Urinary bladder (tissue), 4 donors: ENCODE measurements at places on chromosomes 7 and 10. TPM values are rescaled to one million over a fixed set of nuclear protein-coding genes. Genes with fewer than 3 reads are reported as not detected.

- no peak for DNase-seq
These were observed 122.9 kb upstream of the KCTD7 start for GRCh38 chr7:66505531-66506451.

The CASP2 gene
- 22.0 TPM for total RNA-seq

DNA sequence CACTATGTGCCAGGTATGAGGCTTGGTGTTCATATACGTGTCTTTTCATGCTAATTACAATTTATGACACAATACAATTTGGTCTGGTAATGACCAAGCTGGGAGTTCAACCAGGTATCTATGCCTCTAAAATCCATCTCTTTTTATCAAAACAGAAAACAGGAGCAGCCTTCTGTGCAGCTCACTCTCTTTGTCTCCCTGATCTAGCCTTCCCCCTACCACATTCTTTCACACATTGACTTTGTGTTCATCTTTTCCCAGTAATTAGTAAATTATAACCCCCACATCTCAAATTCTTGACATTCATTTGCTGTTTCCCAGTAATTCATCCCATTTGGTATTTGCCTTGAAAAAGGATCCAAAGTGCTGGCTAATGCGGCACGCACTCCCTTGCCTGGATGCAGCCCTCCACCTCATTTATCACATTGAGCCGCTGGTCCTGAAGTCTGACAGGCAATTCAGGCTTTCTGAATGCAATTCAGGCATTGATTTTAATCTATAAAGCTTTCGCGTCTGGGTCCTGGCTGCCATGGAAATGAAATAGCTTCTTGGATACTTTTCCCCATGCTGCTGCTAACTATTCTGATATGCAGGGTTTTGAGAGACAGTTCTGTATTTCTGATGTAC is 112.5 kb upstream of the ANKRD1 start:
- DNase-seq, result no peak

The PDIA4 gene
- 92.8 TPM for total RNA-seq

DNA sequence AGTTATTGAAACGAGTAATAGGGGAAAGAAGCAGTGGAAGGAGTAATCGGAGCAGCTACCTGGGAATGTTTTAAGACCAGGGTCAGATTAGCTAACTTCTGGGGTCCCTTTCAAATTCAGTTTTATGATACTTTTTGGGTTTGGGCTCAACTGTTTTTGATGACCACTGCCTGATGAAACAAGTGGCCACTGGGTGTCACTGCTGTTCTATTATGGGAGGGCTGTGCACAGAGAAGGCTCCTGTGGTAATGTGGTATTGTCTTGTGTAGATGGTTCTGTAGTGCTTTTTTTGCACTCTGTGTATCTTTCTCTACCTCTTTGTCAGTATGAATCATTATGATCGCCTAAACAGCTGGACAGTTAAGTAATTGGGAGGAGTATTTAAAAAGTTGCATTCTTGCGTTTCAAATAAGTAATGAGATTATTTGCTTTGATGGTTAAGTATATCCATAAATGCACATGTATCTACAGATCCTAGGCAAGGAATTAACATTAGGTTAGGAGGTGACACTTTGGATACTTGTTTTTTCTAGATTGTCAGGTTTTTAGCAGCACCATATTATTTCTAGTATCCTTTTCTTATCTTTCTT is 128.4 kb downstream of the ABCA13 start:
- DNase-seq, result peak; percentile 11

DNA sequence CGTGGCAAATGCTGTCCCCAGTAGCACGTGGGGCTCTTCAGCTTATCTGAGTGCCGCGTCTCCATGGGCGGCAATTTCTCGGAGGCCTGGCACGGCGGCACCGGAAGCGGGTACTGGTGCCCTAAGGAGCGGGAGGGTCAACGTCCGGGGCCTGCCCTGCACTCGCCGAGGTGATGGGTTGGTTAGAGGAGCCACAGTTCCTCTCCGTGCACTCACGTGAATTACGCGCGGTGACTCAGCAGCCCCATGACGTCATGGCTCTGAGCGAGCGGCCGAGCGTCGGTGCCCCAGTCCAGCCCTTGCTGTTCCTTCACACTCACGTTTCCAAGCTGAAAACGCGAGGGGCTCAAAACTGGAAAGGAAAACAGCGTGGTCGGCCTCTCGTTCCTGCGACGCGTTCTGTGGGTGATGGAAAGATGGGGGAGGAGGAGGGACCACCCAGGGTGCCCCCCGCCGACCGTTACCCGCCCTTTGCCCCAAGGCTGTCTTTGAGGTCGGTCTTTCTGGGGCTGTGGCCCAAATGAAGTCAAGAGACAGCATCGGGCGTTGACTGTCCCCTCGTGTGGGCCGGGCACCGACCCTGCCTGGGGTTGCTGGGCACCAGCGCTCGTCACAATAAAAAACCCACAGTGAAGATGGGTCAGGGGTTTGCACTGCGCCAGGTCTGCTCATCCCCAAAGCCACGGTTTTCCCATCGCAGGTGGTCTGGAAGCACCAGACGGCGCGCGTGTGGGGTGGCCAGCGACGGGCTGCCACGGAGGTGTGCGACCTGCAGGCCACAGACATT is 70.4 kb upstream of the CFAP46 start:
- DNase-seq, result no peak

The HMX2 gene
- total RNA-seq, result not detected

GRCh38 chr10:71179382-71179781 is 33.0 kb upstream of the UNC5B start:
- no peak for DNase-seq

DNA sequence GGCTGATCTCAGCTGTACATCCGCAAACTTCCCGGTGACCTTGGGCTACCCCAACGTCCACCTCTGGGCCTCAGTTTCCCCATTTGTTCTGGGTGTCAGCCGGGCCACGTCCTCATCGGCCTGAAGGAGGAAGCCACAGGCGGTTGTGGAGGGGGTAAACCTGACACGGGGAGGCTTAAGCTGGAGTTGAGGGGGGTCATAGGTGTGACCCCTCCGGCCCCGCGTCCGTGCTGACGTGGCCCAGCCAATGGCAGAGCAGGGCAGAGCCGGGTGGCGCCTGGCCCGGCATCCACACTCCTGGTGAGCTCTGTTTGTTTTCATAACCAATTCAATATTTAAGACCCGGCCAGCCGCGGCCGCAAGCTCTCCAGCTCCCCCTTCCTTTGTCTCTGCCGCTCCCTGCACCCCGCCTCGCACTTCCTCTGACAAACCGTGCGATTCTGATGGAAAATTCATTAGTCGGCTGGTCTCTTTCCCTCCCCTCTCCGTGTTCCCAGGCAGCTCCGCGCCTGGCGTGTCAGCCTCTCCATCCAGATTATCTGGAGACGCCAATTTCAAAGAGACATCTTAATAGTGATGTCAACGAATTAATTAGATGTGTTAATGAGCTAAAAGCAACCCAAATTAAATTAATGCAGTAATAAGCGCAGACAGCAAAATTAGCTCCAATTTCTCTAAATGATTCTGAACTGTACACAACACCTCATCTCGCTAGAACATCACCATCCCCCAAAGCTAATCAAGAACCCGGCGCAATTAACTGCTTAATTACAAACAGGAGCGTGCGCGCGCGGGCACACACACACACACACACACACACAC is 55.4 kb downstream of the MICALL2 start:
- DNase-seq, result peak; percentile 28

The ADARB2 gene
- total RNA-seq, result 0.26 TPM

The SFTPA1 gene
- not detected for total RNA-seq

DNA sequence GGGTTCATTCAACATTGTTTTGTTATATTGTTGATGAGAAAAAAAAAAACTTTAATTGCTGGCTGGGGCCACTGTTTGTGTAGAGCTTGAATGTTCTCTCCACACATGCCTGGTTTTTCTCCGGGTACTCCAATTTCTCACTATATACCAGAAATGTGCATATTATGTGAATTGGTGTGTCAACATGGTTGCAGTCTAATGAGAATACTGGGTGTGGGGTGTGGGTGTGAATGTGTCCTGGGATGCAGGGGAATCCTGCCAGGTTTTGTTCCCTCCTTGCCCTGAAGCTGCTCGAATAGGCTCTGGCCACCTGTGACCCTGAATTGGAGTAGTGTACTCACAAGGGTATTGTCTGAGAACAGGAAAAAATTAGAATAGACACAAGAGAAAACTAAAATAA is 81.4 kb downstream of the VIM start:
- no peak for DNase-seq

DNA sequence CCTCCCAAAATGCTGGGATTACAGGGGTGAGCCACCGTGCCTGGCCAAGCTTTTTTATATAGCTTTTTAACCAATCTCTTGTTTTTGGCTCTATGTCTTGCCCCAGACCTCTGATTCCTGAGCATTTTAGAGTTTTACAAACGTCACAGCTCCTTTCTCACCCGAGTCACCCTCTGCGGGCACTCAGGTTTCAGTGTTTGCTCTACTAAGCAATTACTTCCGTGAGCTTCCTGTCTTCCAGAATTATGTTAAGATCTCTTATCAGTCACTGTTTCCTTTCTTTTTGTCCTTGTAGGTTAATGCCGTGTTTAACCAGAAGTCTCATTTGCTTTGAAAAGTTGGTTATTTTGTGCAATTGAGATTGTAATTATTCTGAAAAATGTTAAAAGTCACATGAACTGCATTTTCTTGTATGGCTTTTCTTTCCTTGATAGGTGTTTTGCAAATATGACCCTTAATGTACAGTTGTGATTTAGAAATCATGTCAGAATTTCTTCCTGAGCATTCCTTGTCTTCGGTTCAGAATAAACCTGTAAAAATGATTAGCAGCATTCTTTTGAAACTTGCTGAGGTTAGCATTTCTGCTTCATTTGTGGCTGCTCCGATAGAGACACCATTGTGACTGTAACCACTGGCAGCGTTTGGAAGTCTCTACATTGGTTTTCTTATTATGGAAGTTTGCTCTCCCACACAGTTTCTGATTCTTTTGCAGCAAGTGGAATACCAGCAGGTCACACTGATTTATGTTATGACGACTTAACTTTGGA is 4.5 kb upstream of the HKDC1 start:
- DNase-seq, result no peak

DNA sequence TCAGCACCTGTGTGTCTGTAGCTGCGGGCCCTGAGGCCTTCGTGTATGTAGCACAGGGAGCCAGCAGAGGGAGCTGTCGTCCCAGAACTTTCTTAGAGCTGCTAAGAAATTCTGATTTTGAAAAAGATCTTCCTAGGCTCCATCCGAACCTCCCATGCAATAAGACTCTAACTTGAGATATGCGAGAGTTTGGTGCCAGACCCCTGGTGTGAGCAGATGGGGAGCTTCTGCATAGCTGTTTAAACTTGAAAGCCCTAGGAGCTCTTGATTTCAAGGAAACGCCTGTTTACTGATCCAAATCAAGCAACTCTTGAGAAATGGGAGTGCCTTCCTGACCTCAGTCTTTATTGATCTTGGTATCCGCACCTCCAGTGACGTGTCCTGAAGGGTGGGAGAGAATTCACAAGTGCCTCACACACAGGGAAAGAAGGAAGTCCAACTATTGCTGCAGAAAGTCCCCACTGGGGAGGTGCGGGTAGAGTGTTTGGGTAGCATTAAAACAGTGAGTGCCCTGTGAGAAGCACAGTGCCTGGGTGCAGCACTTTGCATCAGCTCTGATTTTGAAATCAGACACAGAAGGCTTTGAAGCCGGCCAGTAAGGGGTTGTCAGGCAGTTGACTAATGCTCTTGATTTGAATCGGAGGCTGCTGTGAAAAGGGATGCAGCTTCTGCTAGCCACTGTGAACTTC is 66.4 kb upstream of the STRIP2 start:
- DNase-seq, result peak; percentile 70

DNA sequence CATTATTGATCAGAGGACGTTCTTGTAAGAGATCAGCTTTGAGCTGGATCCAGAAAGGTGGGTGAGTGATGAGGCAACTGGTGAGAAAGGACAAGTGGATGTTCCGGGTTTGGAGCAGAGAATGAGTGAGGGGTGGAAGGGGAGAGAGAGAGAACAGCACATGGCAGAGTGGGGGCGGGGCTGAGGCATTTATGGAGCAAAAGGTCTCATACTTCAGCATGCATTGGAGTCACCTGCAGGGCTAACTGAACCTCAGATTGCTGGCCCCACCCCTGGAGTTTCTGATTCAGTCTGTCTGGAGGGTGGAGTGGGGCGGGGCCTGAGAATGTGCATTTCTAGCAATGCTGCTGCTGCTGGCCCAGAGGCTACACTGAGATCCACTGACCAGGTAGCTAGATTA is 71.2 kb downstream of the GOLGA7B start:
- no peak for DNase-seq

- DNase-seq, result no peak
These were observed 35.4 kb downstream of the TMEM120A start for GRCh38 chr7:75958802-75959543.

DNA sequence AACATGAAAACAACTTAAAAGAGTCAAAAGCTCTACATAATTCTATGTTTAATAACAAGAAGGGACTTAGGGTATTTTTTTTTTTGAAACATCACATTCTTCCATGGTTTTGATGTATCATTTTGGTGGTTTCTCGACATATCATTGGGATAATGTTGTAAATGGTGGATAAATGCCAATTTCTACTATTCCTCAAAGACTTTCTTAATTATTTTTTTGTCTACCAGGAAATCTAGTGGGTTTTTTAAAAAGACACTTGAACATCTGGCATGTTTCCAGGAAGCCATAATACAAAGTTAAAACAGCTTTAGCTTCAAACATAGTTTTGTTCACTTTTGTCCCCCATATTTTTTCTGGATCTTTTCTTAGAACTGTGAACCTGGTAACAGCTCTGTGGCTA is 200.4 kb downstream of the DKK1 start:
- no peak for DNase-seq

GRCh38 chr7:5193880-5194279 is 3.8 kb downstream of the WIPI2 start:
- DNase-seq, result no peak

- DNase-seq, result no peak
These were observed 62.3 kb downstream of the TMEM26 start for GRCh38 chr10:61390851-61391250.

The KCNIP2 gene
- 2.4 TPM for total RNA-seq

DNA sequence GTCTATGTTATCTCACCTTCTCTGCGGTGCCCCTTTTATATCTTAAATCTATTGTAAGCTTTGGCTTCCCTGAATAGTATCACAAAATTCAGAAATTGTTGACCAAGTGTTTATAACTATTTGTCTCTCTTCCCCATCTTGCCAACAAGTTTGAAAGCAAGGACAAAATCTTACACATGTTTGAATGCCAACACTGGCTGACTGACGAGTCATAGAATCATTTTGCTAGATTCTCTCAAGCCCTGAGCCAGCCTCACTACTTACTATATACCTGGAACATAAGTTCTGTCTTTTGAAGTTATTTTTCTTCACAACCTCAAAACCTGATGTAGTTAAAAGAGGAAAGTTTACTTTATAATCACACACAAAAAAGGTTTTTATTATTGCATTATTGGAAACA is 700.7 kb downstream of the PHTF2 start:
- no peak for DNase-seq

GRCh38 chr7:70572571-70572970 is 559.4 kb upstream of the GALNT17 start:
- no peak for DNase-seq
